ENCODE measurements at places on chromosomes 1 and 21. TPM values are rescaled to one million over a fixed set of nuclear protein-coding genes. Genes with fewer than 3 reads are reported as not detected.
A peak's percentile ranks its signal among the peaks of the same experiment; 100 is the strongest.

BATF3 gene
- total RNA-seq = 3.0 TPM

CELA2B gene
- not detected for total RNA-seq

DNA sequence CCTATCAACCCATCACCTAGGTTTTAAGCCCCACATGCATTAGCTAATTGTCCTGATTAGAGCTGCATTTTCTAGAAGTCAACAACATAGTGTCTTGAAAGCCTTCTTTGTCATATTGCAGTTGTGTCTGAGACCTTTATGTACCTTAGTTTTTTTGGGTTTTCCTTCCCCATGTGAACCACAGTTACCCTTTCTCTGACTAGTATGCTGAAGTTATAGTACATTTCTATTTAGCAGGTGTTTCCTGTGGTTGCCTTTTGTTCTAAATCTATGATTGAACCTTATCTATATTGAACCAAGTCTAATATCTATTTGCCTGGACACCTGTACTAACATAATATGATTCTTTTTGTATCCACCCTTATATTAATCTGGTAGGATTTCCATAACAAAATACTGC, 135.6 kb downstream of the ST6GALNAC3 start:
- no peak for DNase-seq

DNA sequence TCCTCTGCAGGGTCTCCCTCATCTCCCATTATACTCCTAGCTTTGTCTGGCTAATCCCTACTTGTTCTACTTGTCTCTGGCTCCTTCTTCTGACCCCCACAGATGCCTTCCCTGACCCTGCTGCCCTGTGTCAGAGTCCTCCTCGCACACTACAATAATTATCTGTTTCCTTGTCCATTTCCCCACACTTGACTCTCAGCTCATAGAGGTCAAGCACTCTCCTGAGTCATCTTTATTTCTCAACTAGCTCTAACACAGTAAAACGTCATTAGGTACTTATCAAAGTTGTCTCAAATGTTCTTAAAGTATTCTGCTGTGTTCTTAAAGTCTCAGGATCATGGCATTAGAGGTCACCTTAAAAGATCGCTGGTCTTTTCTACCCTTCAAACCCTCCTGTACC, 47.1 kb downstream of the C8A start:
- no peak for DNase-seq

DNA sequence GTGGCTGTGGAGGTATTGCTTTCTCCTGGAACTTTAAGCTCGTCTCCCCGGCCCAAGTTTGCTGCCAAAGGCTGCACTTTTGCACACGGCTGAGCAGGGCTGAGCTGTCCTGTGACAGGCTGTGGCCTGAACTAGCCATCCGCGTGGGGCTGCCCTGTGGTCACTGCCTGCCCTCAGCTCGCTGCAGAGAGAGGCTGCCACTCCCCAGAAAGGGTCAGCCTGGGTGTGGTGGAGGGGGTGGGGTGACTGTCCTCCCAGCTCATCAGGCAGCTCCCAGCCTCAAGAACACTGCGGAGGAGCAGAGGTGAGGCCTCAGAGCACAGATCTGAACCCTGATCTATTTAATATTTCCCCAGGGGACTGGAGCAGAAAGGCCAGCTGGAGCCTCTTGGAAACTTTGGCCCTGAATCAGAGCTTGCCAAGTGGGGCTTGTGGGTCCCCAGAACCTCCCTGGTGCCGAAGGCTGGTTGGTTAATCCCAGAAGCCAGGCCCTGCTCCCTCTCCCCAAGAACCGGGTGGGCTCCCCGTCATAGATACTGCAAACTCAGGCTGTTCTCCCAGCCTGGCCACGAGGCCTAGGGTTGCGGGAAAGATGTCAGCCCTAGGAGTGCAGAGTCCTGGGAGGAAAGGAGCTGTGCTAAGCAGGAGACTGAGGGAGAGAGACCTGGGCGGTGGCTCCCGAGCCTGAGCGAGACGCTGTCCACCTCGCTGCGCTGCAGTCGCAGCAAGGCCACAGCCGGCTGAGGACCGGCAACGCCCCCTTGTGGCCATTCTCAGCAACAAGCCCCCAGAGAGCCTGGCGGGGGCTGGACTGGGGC, 125.1 kb upstream of the IPO9 start:
- DNase-seq = peak; percentile 36

- no peak for DNase-seq
Measured at GRCh38 chr1:230950404-230950803, 28.3 kb downstream of the TTC13 start.

- no peak for DNase-seq
Measured at GRCh38 chr1:204151552-204152309, at the start of gene ETNK2. Gene ETNK2 (minus strand): TSS chr1:204152044. CDS start chr1:204151852, 192 bp downstream.

- DNase-seq = no peak
Measured at GRCh38 chr21:14767192-14767852, 221.2 kb upstream of the SAMSN1 start.
